ENCODE measurements at places on chromosomes 6 and 20.

- DNase-seq, result no peak
These were observed 25.7 kb upstream of the AAR2 start for GRCh38 chr20:36210436-36211021.

- no peak for DNase-seq
These were observed 542.1 kb upstream of the MAN1A1 start for GRCh38 chr6:119891644-119892043.

DNA sequence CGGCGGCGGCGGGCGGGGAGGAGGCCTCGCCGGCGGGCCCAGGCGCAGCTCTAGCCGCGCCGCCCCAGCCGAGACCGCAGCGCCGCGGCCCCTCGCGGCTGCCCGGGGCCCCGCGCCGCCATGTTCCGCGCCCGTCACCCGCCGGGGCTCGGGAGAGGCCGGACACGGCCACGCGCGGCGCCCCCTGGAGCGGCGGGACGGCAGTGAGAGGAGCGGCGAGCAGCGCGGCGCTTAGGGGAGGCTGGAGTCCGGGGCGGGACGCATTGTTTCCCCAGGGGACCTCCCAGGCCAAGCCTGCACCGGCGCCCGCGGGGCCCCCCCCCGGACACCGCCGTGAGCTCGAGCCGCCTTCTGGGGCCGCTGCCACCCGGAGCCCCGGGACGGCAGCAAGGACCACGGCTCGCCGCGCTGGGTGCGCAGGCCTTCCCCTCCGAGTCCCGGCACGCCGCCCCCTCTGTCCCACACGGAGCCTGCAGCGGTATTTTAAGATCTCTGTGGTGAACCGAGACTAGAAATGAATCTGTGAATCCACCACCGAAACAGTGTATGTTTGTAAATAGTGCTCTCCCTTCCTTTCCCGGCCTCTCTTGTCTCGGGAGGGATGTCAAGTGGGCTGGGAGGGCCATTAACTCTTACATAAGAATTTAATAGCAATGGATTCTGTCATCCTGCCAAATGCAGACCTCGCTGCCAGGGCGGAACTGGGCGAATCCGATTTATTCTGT, 424 bp upstream of the KIF13A start:
- peak; percentile 48 for DNase-seq

DNA sequence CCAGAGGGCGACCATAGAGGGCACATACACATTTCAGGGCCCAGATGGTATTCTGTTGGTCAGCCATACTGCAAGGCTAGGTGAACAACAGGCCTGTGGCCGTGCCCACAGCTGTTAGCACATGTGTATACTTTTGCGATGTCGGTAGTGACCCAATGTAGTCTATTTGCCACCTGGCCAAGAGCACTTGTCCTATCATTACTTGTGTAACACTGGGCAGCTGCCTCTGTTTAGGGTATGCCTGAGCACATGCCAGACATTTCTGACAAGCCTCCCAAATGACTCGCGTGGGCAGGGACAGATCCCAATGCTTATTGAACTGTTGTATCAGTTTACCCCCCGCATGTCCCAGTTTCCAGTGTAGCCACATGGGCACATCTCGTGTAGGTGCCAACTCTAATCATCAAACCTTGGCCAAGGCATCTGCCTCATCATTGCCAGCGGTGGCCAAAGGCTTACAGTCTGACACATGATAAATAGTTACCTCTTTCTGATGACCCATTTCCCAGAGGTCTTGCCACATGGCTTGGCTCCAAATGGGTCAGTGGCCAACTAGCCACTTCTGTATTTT, 74.4 kb upstream of the FBXL4 start:
- DNase-seq, result no peak
